ENCODE measurements at places on chromosomes 16 and 17.

- no peak for DNase-seq
Observed at GRCh38 chr17:50080827-50081226, 14.3 kb upstream of the PDK2 start.

- DNase-seq: no peak
Observed at GRCh38 chr17:75695141-75695829, 26.0 kb upstream of the ITGB4 start.

- DNase-seq: no peak
Observed at GRCh38 chr16:46884513-46885293, 541 bp downstream of the GPT2 start.

DNA sequence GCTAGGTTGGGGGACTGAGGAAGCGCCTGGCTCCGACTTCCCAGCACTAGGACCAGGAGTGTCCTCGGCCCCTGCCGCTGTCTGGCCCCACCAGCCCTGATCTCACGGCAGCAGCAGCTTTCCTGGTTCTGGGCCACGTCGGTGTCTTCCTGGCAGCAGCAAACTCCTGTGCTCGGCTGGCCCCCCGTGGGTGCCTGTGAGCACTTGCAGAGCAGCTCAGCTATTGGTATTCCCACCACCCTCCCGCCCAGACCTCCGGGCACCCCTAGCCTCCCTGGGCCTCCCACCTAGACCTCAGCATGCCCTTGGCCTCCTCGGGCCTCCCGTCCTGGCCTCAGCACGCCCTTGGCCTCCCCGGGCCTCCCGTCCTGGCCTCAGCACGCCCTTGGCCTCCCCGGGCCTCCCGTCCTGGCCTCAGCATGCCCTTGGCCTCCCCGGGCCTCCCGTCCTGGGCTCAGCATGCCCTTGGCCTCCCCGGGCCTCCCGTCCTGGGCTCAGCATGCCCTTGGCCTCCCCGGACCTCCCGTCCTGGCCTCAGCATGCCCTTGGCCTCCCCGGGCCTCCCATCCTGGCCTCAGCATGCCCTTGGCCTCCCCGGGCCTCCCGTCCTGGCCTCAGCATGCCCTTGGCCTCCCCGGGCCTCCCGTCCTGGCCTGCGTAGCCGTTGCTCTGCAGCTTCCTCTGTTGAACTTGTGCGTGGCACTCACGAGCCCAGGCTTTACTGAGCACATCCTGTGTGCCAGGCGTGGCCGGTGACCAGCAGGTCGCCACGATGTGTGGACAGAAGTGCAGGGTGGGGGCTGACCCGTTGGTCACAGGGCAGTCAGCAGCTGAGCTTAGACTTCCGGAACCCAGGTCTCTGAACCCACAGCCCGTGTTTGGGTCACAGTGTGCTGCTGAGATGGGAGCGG lies 51.8 kb upstream of the ACSF3 start:
- no peak for DNase-seq

DNA sequence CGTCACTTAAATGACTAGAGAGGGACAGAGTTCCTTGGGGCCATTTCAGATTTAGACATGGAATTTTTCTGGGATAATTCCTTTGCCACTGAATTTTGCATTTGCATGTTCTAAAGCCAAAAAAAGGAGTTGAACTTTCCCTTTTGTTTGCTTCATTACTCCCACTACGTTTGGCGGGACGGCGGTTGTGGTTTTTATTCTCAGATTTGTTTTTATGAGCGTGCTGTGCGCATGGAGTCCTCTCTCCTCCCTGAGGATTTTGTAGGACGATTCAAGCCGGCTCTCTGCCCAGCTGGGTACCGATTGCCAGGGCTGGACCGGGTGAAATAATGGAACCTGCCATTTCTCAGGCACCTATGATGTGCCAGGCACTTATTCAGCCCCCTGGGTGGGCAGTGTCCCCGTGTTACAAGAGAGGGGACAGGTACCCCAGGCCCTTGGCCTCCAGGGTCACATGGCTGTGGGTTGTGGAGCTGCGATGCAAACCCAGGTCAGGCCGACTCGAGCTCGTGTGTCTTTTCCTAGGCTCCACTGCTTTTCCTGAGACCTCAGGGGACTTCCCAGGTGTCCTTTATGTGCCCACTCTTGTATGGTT lies 18.8 kb downstream of the CMIP start:
- no peak for DNase-seq

GRCh38 chr16:46743232-46743719 lies 4.9 kb downstream of the MYLK3 start:
- no peak for DNase-seq

GRCh38 chr17:27355419-27355818 lies 61.5 kb downstream of the WSB1 start:
- DNase-seq: no peak

Data from WERI-Rb-1 (cell line).